ENCODE measurements at places on chromosomes 5 and 9. TPM values are rescaled to one million over a fixed set of nuclear protein-coding genes. Genes with fewer than 3 reads are reported as not detected.

Gene PURA
- 31.2 TPM for total RNA-seq

Gene GARIN3
- total RNA-seq = not detected

Gene HIGD2A
- 83.4 TPM for total RNA-seq

Gene C6
- total RNA-seq = not detected

Gene OR13C8
- not detected for total RNA-seq

Gene HACD4
- total RNA-seq = 16.0 TPM

Gene PCDHB5
- not detected for total RNA-seq

DNA sequence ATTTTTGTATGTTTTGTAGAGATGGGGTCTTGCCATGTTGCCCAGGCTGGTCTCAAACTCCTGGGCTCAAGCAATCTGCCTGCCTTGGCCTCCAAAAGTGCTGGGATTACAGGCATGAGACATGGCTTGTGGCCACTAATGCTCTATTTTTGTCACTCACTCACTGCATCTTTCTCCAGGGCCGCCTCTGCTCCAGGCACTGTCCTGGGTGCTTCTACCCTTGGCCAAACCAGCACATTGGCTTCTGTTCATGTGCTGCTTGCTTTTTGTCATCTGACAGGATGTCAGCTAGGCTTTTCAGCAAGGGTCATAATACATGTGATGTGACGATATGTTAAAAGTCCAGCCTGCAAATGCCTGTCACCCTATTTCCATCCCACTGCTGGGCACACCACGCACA lies 3.2 kb downstream of the ODF2 start:
- no peak for DNase-seq
- H3K27me3 ChIP-seq = no peaks in the 10 kb centered on the region
- H3K27ac ChIP-seq = no peak overlapping the region

GRCh38 chr5:133111299-133111698 lies 59.5 kb downstream of the HSPA4 start:
- no peaks in the 10 kb centered on the region for H3K27me3 ChIP-seq
- H3K27ac ChIP-seq = no peak overlapping the region
- no peak overlapping the region for H3K4me3 ChIP-seq
- peak; percentile 75 for DNase-seq
- H3K36me3 ChIP-seq = no peaks in the 10 kb centered on the region

GRCh38 chr5:156794687-156795086 lies 55.4 kb upstream of the PPP1R2B start:
- no peaks in the 10 kb centered on the region for H3K36me3 ChIP-seq
- H3K4me1 ChIP-seq = no peaks in the 10 kb centered on the region
- no peak overlapping the region for H3K4me3 ChIP-seq
- DNase-seq = no peak
- no peak overlapping the region for H3K27ac ChIP-seq

GRCh38 chr5:178204182-178204934 lies at the start of gene HNRNPAB:
HNRNPAB (plus strand) TSS chr5:178204533; CDS start chr5:178204838, 305 bp downstream.
- peaks cover 37% of the 10 kb centered on the region for H3K4me1 ChIP-seq
- no peaks in the 10 kb centered on the region for H3K27me3 ChIP-seq
- H3K4me3 ChIP-seq = peak within 1 kb of the TSS; percentile 98
- H3K36me3 ChIP-seq = peaks cover 29% of the 10 kb centered on the region

DNA sequence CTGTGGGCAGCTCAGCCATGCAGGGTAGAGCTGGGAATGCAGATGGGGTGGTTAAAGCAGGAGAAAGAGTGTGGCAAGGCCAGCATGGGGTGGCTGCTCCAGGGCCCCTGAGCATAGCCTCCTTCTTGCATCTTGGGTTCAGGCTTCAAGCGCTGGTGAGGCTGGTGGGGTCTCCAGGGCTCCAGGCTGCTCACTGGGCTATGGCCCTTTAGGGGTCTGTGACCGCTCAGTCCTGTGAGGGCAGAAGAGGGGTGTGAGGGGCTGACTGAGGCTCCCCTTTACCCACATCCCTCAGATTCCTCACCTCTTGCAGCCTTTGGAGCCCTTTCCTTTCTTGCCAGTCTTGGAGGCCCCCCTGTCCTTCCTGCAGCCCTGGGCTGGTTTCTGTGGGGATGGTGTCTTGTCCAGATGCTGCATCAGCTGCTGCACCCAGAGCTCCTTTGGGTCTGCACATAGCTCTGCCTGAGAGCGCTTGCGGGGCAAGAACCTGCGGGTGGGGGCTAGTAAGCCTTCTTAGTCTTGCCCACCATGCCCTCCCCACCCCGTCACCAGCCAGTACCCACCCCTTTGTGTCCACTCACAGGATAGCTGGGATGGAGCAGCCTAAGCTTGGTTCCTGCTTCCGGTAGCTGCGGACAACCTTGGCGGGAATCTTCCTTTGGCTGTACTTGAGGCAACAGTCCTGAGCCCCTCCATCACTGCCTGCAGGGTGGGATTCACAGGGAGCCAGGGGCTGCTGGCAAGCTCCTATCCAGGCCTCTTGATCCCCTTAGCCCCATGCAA lies 549 bp downstream of the CCL21 start:
- H3K4me3 ChIP-seq = no peak overlapping the region
- no peaks in the 10 kb centered on the region for H3K36me3 ChIP-seq
- no peaks in the 10 kb centered on the region for H3K27me3 ChIP-seq
- H3K4me1 ChIP-seq = no peaks in the 10 kb centered on the region

- H3K4me3 ChIP-seq = no peak overlapping the region
- no peak for DNase-seq
- H3K27me3 ChIP-seq = no peaks in the 10 kb centered on the region
- no peak overlapping the region for H3K27ac ChIP-seq
Observed at GRCh38 chr5:115079924-115080623, 89.6 kb downstream of the TRIM36 start.

DNA sequence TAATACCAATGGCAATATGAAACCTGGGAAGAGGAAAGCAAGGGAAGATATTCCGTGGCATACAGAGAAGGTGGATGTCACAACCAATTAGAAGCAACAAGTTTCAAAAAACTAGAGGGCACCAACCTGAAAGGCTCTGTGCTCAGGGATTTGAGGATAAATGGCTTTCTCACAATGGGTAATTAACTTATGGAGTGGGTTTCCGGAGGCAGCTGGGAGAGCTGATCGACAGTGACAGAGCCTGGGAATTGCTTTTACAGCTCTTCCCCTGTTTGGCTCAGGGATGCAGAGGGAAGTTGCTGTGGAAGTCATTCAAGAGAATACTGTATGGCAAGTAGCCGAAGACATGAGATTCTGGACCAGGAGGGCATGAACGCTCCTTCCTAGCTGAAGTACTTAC lies 237.0 kb downstream of the KIF4B start:
- no peak overlapping the region for H3K4me3 ChIP-seq
- no peaks in the 10 kb centered on the region for H3K4me1 ChIP-seq
- no peak for DNase-seq
- no peaks in the 10 kb centered on the region for H3K27me3 ChIP-seq
- no peak overlapping the region for H3K27ac ChIP-seq

DNA sequence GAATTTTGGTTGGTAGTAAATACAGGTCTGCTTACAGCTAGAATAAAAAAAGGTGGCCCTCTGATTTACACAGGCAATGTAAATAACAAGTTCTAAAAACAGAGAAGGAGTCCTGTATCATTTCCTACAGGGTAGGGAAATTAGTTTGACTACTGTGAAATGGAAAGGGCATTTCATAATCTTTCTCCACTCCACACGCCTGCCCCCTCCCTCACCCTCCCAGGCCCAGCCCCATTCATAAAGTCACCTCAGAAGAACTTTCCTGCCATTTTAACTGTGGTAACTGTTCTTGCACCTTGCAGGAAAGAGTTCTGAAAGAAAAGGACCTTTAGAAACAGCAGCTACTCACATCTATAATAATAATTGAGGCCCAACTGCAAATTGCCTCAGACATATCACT lies 69.7 kb downstream of the MEF2C start:
- no peak overlapping the region for H3K4me3 ChIP-seq
- no peaks in the 10 kb centered on the region for H3K36me3 ChIP-seq
- DNase-seq = no peak

- H3K4me1 ChIP-seq = no peaks in the 10 kb centered on the region
- no peak overlapping the region for H3K4me3 ChIP-seq
- no peak for DNase-seq
- no peaks in the 10 kb centered on the region for H3K36me3 ChIP-seq
- no peaks in the 10 kb centered on the region for H3K27me3 ChIP-seq
Observed at GRCh38 chr9:76585487-76586389, 126.8 kb downstream of the GCNT1 start.

DNA sequence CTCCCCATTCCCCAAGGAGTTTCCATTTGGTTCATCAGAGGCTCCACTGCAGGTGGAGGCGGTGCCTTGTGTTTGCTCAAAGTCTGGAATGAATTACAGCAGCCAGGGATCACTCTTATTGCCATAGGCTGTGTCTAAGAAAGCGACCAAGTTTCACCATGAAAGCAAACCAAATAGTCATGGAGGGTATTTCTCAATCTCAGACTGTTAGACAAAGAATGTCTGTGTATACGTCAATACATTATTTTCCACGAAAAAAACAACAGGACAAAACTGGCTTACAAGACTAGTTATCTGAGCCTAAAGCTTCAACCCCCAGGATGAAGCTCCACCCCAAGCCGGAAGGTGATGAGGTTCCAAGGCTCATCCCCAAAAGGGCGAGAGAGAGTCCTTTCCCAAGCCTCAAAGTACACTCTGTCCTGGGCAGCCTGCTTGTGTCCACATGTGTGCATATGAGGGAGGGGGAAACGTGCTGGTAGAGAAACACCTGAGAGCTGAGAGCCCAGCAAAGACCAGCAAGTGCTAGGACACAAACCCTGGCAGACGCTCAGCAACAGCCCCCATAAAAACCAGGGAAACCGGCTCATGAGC lies 4.3 kb downstream of the B4GALT1 start:
- H3K36me3 ChIP-seq = no peaks in the 10 kb centered on the region
- no peak overlapping the region for H3K4me3 ChIP-seq
- H3K27ac ChIP-seq = peak overlapping the region; percentile 93
- DNase-seq = no peak
- H3K27me3 ChIP-seq = no peaks in the 10 kb centered on the region

DNA sequence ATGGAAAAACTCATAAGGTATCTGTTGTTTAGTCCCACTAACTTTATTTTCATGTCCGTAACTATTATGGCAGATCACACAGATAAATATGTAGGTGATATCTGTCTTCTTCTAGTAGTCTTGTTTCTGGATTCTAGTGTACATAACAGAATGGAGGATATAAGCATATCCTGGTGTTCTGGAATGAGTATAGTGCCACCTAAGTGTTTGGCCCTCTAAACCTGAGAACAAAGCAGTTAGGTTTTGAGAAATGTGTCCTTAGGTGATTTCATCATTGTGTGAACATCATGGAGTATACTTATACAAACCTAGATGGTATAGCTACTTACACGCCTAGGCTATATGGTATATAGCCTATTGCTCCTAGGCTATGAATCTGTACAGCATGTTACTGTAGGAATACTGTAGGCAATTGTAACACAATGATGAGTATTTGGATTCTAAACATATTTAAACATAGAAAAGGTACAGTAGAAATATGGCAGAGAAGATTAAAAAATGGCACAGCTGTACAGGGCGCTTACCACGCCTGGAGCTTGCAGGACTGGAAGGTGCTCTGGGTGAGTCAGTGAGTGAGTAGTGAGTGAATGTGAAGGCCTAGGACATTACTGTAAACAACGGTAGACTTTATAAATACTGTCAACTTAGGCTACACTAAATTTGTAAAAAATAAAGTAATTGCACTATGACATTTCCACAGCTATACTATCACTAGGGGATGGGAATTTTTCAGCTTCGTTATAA lies 150.3 kb upstream of the SLC24A2 start:
- H3K36me3 ChIP-seq = no peaks in the 10 kb centered on the region
- no peak for DNase-seq
- H3K27ac ChIP-seq = no peak overlapping the region
- no peaks in the 10 kb centered on the region for H3K27me3 ChIP-seq
- H3K4me3 ChIP-seq = no peak overlapping the region

DNA sequence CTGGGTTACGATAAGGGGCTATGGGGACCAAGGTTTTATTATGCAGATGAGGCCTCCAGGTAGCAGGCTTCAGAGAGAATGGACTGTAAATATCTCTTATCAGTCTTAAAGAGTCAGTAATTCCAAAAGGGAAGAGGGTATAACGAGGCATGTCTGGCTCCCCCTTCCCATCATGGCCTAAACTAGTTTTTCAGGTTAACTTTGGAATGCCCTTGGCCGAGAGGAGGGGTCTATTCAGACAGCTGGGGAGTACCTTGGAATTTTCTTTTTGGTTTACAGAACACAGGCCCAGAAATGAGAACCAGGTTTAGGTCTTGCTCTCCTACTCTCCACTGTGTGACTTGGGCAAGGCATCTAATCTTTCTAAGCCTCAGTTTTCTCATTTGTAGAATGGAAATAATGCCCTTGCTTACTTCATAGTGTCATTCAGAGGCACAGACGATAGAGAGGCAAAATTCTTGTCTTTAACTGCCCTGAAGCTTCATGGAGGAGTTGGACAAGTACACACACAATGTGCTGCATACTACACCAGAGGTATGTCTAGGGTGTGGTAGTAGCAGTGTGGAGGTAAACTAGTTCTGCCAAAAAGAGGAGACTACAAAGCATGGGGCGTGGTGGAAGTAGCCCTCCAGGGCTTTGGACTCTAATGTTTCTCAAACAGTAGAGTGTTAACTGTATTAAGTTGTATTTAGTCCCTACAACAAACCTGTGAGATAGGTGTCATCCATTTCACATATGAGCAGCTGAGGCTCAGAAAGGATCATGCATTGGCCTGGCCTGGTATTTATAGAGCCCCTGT lies 45.5 kb downstream of the IRF1 start:
- no peak overlapping the region for H3K27ac ChIP-seq
- no peak for DNase-seq
- H3K4me1 ChIP-seq = peaks cover 93% of the 10 kb centered on the region
- no peak overlapping the region for H3K4me3 ChIP-seq

DNA sequence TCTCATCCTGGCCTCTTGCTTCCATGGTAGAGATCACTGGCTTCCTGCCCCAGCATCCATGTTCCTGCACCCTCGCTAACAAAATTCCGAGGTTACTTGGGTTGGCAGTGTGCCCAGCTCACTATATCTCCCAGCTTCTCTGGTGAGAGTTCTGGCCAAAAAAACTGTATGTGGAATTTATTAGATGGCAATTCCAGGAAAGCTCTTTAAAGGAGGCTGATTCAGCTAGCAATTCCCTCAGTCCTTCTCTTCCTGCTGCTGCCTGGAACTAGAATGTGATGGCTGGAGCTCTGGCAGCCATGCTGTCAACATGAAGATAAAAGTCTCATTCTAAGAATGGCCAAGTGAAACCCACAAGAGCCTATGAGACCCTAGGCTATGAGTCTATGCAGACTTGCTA lies 88.8 kb downstream of the SECISBP2 start:
- no peaks in the 10 kb centered on the region for H3K27me3 ChIP-seq
- H3K4me1 ChIP-seq = peaks cover 68% of the 10 kb centered on the region
- H3K36me3 ChIP-seq = peaks cover 34% of the 10 kb centered on the region
